M059J (cell line): ENCODE measurements at places on chromosomes 5 and 9. TPM values are rescaled to one million over a fixed set of nuclear protein-coding genes. Genes with fewer than 3 reads are reported as not detected.

DNA sequence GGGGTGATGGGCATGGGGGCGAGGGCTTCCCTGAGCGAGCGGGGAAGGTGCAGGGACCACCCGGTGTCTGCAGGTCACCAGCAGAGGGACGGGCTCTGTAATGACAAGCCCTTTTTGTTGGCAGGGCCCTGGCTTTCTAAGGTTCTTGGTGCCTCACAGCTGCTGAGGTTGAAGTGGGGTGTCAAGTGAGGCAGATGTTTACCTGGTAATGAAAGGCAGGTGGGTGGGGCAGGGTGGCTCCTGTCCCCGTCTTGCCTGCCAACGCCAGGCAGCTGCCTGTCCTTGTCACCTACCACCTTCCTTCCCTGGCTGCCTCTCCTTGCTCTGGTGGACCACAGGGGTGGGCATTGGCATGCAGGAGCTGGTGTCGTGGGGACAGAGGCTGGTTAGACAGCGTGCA, 41.0 kb upstream of the SEMA4D start:
- no peak for DNase-seq

GRCh38 chr5:80291761-80292160, 28.0 kb upstream of the SPZ1 start:
- DNase-seq = no peak

DNA sequence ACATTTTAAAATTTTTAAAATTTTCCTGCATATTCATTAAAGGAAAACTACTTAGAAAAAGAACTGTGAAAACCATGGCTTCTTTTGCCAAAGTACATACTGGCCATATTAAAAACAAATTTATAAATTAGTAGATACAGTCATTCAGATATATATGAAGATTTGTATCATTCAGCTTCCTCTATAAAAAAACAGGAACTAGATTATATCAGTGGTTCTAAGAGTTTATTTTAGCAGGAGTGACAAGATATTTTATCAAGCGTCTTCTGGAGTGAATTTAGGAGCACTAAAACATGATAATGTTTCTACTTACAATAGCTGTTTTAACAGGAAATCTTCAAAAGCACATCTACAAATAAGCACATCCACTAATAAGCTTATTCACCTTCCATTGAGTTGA, 171.4 kb downstream of the RAPGEF6 start:
- DNase-seq = no peak

C9orf153 gene
- not detected in 2 replicates for total RNA-seq

GPR150 gene
- total RNA-seq = 0.34 and 2.4 TPM in 2 replicates
